ENCODE measurements at places on chromosomes 6 and 20.

DNA sequence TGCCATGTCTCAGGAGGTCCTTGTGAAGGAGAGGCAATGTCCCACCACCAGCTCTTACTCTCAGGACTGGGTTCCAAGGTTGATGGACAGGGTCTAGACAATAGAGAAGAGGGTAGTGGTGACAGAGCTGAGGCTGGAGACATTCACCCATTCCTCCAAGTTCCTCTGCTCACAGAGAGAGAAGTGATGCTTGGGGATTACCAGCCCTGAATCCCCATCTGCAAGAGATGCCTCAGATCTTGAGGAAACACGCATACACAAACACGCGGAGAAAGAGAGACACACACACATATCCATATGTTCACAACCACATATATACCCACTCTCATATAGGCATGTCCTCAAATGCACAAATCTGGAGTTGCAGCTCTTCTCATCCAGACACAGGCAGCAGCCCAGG, 15.2 kb upstream of the CD83 start:
- DNase-seq: no peak

DNA sequence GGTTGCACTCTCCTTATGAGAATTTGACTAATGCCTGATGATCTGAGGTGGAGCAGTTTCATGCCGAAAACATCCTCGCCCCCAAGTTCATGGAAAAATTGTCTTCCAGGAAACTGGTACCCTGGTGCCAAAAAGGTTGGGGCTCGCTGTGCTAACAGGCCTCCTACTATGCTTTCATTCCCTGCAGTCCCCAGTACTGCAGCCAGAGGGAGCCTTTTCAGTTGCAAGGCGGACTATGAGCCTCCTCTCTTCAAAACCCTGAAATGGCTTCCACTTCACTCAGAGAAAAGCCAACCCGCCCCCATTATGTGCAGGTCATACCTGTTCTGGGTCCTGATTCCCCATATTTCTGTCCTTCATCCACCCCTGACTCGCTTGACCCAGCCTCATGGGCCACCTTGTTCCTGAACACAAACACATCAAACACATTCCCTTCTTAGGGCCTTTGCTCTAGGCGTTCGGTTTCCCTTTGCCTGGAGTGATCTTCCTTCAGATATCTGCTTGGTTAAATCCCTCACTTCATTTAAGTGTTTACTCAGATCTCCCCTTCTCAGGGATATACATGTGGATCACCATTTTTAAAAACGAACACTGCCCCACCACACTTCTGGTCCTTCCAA, 173.7 kb downstream of the PHACTR1 start:
- DNase-seq: peak; percentile 7

DNA sequence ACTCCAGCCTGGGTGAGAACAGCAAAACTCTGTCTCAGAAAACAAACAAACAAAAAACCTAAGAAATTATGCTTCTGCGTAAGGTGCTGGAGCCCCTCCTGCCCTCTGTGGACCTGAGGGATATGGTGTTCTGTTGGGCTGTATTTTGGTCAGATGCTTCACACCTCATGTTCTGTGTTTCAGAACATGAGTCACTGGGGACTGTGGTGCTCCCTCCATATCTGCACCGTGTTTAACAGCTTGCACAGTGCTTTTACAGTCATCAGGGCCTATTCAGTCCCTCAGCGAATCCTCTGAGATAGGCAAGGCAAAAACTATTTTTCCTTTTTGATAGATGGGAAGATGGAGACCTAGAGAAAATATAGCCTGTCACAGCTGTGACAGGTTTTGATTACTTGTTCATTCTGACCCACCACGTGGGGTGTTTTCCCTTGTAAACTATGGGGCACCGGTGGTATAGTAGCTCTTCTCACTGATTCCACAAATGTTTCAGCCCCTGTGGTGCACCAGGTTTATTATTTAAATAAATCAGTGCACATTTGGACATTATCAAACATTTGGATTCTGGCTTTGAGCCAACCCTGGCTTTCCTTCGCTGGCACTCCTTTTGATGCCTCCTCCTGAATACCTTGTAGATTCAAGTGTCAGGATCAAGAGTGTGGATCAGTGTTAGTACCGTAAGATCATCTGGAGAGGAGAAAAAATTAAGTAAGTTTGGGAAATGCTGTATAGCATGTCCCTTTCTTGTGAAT, 9.6 kb downstream of the TTPAL start:
- DNase-seq: no peak

DNA sequence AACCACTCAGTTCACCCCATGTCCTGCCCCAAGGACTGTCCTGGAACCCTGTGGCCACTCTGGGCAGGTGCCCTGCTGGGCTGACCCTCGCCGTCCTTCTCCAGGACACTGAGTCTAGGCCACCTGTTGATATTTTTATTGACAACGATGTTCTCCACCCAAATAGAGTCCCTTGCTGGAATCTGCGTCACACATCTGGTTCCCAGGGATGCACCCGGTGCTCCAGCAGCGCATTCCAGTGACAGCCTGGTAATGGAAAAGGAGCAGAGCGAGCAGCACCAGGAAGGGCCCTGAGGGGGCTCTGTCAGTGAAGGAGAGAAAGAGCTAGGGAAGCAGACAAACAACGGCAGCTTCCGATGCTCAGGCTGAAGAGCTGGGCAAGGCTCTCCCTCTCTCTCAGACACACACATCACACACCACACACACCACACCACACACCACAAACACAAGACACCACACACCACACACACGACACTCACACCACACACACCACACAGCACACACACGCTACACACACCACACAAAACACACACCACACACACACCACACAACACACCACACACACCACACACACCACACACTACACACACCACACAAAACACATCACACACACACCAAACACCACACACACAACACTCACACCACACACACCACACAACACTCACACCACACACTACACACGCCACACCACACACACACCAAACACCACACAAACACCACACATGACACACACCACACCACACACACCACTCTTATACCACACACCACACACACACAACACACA, 117.9 kb upstream of the THBS2 start:
- no peak for DNase-seq

GRCh38 chr6:108742041-108742440, 106.2 kb upstream of the ARMC2 start:
- peak; percentile 4 for DNase-seq

- no peak for DNase-seq
Observed at GRCh38 chr20:51387125-51387875, 155.2 kb downstream of the NFATC2 start.
